ENCODE measurements at places on chromosomes 4 and X.

DNA sequence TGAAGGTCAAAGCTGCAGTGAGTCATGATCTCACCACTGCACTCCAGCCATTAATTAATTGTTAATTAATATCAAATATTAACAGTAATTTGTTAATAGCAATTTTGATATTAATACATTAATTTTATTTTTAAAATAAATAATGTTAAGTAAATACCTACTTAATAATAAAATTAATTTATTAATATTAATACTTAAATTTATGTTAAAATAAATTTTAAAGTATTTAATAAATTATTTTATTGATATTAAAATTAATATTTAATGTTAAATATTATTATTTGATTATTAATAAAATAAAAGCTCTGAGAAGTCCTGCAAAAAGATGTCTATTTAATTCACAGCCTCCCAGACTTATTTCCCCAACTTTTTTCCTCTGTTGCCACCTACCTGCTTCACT is 25.1 kb upstream of the TRIM2 start:
- DNase-seq: no peak

DNA sequence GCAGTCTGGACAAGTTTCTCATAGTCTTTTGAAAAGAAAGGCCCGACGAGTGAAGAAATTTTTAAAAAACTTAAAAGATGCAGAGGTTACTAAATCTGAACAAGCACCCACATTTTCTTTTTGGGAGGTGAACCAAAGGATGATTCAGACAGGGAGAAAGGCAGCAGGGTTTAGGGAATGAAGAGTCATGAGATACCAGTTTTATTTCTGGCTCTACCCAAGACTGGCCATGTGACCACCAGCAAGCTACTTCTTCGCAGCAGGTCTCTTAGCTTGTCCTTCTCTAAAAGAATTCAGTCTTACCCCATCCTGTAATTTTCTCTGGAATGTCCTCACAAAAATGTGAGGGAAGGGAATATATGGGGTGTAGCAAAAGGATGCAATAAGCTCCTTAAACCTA is 37.6 kb downstream of the AMOT start:
- no peak for DNase-seq

GRCh38 chr4:126582737-126583136 is 1050.0 kb upstream of the INTU start:
- no peak for DNase-seq

DNA sequence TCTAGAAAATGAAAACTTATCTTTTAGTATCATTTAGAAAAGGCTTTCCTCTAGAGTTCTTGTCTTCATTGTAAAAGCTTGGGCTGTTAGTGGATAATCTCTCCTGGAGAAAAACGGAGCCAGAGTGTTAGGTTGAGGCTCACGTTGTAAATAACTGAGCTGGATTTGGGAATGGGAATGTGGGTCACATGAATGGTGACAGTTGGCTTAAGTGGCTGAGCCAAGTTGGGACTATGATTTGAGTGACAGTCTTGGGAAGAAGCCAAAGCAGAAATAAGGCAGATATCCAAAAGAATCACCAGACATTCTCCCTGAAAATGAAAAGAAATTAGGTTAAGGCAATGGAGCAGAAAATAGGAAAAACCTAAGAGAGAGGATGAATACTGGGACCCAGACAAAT is 33.6 kb upstream of the PDGFC start:
- no peak for DNase-seq

DNA sequence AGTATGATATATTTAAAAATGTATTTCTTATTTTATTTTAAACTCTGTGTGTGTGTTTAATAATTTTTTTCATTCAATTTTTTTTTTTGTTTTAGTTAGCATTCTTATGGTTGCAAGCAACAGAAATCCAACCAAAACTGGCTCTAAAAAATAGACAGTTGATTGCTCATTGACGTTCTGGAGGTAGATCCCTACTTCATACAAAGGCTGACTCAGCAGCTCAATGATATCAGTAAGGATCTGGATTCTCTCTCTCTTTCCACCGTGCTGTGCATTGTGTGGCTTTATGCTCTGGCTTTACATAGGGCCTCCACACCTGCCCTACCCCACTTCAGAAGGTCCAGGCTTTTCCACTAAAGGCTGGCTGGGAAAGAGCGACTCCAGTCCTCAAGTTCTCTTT is 117.8 kb downstream of the UCHL1 start:
- DNase-seq: no peak

- peak; percentile 10 for DNase-seq
Observed at GRCh38 chr4:1910643-1911042, 39.5 kb downstream of the NSD2 start.

- no peak for DNase-seq
Observed at GRCh38 chrX:44072631-44073030, 99.4 kb upstream of the NDP start.

All from CD4-positive, alpha-beta T cell treated with Interleukin-4 for 4 hours (primary cell).